Thoracic aorta (tissue), 2 donors: ENCODE measurements at places on chromosomes 12 and 14. TPM values are rescaled to one million over a fixed set of nuclear protein-coding genes. Genes with fewer than 3 reads are reported as not detected.

- DNase-seq = no peak
Measured at GRCh38 chr12:96164951-96165811, 29.0 kb upstream of the ELK3 start.

DNA sequence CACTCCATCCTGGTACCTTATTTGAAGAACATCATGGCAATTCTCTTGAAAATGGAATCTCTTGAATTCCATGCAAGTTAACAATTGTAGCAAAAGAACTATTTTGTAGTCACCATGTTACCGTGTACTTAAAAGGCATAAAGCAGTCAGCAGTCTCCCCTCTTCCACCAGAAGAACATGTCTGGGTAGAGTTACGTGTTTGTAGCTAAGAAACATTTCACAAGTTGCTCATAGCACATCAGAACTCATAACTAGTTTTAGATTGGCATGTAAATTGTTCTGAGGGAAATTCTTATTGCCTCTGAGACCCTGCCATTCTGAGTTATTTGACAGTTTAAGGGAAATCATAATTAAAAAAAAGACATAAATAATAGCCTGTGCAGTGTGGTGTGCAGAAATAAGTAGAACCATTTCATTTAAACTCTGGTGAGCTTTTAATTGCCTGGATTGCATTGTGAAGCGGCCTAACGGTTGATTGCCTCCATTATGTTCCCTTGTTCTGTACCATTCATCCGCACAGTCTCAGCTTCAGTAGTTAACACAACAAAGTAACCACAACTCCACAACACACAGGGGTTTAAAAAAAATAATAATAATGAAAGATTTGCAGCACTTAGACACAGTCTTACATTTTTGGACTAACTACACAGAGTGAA lies 2.6 kb downstream of the LMO3 start:
- no peak for DNase-seq

- DNase-seq = no peak
Measured at GRCh38 chr14:92254786-92255185, 68.2 kb upstream of the SLC24A4 start.

DNA sequence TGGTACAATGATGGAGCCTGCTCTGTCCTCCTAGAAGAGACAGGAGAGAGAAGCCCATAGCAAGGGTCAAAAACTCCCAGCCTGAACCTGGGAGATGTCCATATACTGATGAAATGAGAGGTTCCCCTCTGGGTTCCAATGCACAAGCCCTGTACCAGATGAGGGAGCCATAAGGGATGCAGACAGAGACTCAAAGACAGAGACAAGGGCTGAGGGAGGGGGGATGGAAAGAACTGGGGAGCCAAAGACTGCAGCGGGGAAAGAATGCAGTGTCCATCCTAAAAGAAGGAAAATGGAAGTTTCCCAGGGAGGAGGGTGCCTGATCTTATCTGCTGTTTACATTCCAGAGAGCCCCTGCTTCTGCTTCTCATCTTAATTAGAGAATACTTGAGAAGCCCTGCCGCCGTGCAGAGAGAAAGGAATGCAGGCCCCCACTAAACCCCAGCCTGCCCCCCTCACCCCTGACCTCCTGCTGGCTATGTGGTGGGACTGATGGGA lies 27.7 kb downstream of the KRT18 start:
- DNase-seq = no peak

DNA sequence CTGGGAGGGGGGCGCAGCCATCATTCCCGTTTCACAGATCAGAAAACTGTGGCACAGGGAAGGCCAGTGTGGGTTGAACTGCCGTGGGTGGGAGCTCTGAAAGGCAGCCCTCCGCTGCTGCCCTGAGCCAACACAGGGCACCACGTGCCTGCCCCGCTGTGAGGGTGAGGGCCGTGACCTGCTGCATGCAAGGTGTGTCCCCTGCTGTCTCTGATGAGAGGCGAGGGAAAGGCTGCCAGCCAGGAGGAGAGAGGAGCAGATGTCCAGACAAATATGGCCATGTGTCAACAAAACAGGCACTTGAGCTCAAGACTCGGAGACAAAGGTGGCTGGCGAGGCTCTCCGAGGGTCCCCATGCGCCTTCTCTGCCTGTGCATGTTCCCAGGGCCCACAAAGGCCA lies 108.8 kb downstream of the RBM19 start:
- no peak for DNase-seq

DNA sequence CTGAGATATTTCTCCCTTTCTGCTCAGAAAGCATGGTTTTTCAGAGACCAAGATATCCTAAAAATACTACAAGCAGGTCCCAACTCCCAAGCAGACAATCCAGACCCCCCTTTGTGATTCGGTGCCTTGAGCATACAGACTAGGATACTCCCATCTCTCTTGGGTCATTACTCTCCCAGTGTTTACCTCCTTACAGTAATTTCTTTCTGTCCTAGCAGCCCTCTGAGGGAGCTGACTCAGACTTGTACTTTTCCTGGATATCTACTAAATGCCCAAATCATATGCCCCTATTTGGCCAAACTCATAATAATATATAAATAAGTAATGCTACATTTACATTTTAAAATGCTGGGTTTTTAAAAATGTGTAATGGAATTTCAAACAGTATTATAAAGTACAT lies 355.6 kb downstream of the LRIG3 start:
- no peak for DNase-seq

DNA sequence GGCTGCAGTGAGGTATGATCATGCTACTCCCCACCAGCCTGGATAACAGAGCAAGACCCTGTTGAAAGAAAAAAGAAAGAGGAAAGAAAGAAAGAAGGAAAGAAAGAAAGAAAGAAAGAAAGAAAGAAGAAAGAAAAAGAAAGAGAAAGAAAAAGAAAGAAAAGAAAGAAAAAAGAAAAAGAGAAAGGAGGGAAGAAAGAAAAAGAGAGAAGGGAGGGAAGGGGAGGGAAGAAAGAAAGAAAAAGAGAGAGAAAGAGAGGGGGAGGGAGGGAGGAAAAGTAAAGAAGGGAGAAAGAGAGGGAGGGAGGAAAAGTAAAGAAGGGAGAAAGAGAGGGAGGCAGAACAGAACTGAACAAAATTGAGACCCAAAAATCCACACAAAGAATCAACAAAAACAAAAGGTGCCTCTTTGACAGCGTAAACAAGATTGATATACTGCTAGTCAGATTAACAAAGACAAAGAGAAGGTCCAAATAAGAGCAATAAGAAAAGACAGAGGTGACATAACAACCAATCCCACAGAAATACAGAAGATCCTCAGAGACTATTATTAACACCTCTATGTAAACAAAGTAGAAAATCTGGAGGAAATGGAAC lies 293.9 kb upstream of the AMIGO2 start:
- no peak for DNase-seq

GRCh38 chr12:73902260-73902659 lies 635.4 kb upstream of the ATXN7L3B start:
- DNase-seq = no peak

- DNase-seq = no peak
Measured at GRCh38 chr12:16347391-16348298, at the start of gene MGST1. Gene MGST1, plus strand, starts transcription at chr12:16347645. Its CDS starts 6,608 bp downstream, at chr12:16354253.

DNA sequence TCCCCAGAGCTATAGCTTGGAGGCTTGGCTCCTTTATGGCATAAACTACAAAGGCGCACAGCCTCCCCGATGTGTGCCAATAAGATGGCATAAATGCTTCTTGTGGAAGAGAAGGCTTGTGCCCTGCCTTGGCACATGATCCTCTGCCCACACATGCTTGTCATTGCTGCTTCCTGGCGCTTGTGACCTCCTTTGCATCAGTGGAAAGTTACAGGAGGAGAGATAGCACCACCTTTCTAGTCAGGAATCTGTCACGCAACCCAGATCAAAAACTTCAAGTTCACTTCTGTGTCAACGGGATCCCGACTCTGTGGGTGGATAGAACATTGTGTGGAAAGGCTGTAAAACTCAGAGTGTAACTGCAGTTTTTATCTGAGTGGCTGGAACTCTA lies 183.8 kb upstream of the HIF1A start:
- DNase-seq = no peak

DNA sequence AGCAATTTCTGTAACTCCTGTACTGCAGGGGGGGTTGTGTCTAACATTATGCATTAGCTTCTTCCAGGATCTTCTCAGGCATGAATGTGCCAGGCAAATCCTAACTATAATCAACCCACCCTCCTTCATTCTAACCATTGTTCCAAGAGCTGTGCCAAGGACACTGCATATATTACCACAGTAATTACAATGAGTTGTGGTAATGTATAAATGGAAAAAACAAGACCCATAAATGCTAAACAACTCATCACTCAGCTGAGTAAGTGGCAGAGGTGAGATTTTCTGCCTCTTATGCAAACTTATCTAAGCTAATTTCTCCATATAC lies 80.6 kb downstream of the PRKD1 start:
- no peak for DNase-seq

DNA sequence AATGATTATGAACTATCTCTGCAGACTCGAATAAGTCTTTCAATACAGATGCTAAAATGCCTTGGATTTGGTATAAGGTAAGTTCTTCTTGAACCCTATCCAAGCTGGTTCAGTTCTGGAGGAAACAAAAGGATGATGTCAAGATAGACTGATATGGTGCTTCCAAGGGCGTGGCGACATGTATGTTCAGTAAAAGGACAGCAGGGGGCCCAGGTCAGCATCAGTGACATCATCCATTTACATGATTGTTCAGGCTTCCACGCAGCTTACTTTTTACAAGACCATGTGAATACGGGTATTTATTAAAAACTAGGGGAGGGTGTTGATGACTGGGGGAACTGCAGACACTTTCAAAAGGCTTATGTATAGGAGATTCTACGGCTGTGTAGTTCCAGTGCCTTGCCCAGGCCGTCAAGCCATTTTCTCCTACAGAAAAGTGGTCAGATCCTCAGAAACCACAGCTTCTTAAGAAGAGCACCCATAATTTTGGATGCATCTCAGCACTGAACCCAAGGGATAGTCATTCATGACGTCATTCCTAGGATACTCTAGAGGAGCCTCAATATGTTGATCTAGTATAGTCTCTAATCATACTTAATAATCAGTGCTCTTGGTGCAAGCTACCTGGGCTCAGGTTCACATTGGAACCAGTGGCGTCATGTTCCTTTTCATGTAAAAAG lies 527.7 kb downstream of the FUT8 start:
- no peak for DNase-seq

DNA sequence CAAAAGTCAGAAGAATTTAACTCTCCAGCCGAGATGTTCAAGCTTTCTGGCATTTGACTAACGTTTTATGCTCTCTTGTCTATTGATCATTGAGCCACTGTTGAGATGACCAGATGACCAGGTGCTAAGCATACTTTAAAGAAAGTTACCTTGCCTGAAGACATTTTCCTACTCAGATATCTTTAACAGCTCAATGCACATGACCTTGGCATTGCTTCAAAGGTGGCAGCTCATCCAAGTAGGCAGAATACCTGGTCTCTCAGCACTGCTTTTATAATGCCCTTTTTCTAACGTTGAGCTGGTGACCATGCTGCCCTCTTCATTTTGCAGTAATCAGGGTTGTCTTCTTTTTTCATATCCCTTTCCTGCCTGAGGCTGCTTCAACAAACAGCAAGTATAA lies 358.1 kb downstream of the RAD51B start:
- no peak for DNase-seq

DNA sequence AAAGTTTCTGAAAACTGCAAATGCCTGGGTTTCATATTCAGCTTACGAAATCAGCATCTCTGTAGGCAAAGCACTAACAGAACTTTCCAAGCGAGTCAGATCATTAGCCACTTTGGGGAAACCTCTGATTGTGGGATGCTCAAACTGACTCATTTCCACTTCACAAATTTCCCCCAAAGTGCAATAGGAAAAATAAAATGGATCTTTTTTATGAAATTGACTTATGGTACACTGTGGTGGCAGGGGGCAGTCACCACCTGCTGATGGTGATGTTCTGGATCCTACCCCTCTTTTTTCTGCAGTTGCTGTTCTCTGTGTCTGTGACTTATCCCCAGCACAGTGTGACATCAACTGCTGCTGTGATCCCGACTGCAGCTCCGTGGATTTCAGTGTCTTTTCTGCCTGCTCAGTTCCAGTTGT lies 5.6 kb downstream of the TCTN1 start:
- DNase-seq = no peak

IL23A gene
- not detected for total RNA-seq

HOTAIR gene
- not detected for total RNA-seq

SMCO3 gene
- 0.27 TPM for total RNA-seq

EGLN3 gene
- 11.4 TPM for total RNA-seq

BCL2L14 gene
- total RNA-seq = 0.85 TPM

CACNA2D4 gene
- total RNA-seq = 12.3 TPM
